Left renal pelvis (tissue), 4 donors: ENCODE measurements at places on chromosomes 12 and 14. TPM values are rescaled to one million over a fixed set of nuclear protein-coding genes. Genes with fewer than 3 reads are reported as not detected.

GRCh38 chr14:85187521-85187920, 342.4 kb upstream of the FLRT2 start:
- DNase-seq = no peak

RASAL1 gene
- polyA plus RNA-seq = 7.1 TPM

- no peak for DNase-seq
Measured at GRCh38 chr12:40107803-40108620, 2.1 kb upstream of the SLC2A13 start.

DNA sequence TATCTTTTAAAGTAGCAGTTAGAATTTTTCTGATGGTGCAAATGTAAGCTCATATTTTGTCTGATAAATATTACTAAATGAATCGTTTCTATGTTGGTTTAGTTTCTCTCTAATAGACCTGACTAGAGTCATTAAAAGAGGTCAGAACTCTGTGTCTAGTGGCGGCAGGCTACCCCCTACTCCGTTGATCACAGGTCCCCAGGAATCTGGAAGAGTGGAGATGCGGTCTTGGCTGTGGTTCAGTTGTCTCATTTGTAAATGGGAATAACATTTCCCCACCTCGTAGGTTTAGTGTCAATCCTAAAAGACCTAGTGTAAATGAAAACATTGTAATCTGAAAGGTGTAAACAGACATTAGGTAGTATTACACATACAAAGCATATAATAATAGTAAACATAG, 4.7 kb upstream of the FOXJ2 start:
- no peak for DNase-seq

GRCh38 chr12:107019546-107019945, 32.6 kb upstream of the MTERF2 start:
- no peak for DNase-seq
